Myocyte (in vitro differentiated cells): ENCODE measurements at places on chromosomes 13 and 19.

GRCh38 chr19:45254044-45254531 is 3.0 kb downstream of the MARK4 start:
- DNase-seq, result no peak

- DNase-seq, result no peak
These were observed 13.4 kb upstream of the GJB2 start for GRCh38 chr13:20206065-20206697.

GRCh38 chr13:44763615-44764301 is 187.6 kb upstream of the TSC22D1 start:
- DNase-seq, result no peak

DNA sequence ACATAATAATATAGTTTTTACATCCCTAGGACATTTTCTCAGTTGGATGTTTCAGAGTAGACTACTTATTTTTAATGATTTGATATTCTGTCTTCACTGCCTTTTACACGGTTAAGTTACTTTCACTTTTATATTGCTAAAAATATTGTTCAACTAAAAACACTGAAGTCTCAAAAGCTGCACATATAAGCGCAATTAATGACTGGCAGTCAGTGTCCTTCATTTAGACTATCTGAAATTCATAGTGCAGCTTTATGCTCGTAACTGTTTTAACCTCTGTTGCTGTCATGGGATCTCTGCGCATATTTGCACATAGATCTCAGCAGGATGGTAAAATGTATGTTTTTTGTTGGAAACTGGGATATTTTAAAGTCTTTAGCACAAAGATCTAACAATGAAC is 864.3 kb downstream of the SLITRK6 start:
- DNase-seq, result no peak

DNA sequence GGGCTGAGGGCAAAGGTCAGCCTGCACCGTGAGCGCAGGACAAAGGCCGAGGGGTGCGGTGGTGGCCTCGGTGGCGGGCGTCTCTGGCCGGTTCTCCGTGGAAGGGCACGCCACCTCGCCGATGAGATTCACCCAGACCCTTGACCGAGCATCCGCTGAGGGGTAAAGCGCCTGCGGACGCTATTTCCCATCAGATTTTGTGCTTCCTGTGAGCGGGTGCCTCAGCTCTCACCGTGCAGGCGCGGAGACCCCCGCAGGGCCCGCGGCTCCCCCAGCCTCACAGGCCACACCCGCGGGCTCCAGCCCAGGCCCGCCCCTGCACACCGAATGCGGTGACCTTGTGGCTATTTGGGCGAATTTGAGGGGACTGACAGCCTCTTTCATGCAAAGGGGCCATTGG is 348.0 kb downstream of the TEX29 start:
- no peak for DNase-seq

GRCh38 chr13:49616676-49617065 is 11.6 kb upstream of the ARL11 start:
- no peak for DNase-seq

DNA sequence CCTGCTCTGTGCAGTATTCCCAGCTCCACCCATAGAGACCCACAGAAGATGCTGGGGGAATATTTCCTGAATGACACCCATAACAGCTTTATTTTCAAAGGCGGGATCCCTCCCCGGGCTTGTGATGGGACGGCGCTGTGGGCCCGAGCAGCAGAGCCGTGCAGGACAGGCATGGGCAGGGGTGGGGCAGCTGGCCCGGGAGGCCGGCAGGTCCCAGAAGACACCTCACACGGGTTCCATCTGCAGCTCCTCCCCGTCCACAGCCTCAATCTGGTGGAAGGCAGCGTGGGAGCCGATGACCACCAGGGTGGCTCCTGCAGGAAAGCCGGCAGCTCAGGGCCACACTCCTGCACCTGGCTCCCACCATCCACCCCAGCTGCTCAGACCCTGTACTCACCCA is 2.5 kb downstream of the RABAC1 start:
- no peak for DNase-seq

DNA sequence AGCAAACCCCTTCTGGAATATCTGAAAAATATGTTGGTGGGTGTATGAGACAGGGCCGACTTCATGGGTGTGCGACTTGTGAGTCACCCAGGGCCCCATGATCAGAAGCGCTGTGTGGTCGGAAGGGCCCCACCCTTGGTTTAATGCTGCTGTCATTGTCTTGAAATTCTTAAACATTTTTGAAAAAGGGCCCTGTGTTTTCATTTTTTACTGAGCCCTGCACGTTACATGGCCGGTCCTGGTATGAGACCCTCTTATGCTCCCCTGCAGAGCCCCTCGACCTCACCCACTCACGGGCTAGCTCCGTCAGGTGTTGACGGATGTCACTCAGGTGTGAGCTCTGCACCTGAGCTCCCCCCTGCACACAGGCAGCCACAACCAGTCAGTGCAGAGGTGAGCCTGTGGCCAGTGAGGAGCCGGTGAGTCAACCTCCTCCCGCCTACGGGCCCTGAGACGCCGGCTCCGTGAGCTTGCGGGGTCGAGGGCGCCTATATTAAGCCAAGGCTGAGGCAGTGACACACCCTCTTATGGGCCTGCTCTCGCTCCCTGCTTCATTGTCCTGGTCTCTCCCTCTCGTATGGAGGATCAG is 27.7 kb downstream of the GADD45B start:
- DNase-seq, result peak; percentile 45

DNA sequence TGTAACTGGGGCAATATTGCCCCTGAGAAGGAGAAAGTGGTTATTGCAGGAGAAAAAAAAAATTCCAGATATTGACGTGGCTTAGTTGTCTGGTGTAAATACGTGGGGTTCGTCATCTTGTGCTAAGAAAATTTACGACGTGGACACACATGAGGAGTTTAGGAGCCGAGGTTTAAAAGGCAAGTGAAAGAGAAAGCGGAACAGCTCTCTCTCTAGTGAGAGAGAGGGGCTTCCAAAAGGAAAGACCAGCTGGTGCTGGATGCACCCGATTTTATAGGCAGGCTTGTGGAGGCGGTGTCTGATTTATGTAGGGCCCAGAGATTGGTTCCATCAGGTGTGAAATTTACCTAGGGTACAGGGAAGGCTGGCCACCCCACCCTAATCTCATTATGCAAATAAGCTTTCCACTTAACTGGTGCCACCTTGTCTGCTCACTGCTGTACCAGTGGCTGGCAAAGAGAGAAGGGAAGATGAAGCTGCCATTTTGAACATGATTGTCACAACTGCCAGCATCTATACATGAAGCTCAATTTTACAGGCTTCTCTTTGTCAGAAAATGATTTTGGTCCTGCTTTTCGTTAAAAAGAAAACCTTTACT is 845.1 kb downstream of the DACH1 start:
- no peak for DNase-seq

- DNase-seq, result no peak
These were observed 20.8 kb upstream of the ZNF266 start for GRCh38 chr19:9456018-9456689.

- peak; percentile 50 for DNase-seq
These were observed 24.4 kb downstream of the IL17D start for GRCh38 chr13:20727856-20728255.

DNA sequence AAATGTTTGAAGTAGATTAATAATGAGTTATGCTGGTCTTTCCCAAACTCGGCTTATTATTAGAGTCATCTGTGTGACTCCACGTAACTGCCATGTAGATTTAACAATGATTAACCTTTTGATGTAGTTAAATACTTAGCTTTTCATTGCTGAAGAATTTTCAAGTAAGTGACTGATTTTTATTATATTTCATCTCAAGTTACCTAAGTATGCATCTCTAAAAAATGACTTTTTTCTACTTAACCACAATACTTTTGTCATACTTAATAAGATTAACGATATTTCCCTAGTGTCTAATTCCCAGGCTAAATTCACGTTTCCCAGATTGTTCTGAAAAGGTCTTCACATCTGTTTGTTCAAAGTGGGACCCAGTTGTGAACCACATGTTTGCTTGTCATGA is 17.8 kb downstream of the BIVM start:
- DNase-seq, result no peak

DNA sequence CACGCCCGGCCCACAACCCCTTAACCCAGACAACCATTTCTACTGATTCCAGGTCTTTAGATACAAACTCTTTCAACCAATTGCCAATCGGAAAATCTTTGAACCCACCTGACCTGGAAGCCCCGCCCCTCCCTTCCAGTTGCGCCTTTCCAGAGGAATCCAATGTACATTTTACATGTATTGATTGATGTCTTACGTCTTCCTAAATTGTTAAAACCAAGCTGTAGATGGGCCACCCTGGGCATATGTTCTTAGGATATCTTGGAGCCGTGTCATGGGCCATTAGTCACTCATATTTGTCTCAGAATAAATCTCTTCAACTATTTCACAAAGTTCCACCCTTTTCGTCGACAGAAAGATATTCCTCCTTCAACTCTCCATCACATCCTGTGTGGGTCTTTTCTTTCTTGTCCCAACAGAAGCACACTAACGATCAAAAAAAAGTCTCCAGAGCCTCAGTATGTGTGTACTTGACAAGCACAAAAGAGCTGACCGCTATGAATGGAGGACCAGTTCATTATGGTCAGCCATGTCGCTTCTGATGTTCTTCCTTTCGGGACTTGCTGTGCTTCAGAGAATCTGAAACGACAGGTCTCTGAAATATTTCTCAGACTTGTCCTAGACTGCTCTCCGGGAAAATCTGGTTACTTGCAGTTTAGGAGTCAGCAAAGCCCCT is 601 bp upstream of the ZNF749 start:
- no peak for DNase-seq

DNA sequence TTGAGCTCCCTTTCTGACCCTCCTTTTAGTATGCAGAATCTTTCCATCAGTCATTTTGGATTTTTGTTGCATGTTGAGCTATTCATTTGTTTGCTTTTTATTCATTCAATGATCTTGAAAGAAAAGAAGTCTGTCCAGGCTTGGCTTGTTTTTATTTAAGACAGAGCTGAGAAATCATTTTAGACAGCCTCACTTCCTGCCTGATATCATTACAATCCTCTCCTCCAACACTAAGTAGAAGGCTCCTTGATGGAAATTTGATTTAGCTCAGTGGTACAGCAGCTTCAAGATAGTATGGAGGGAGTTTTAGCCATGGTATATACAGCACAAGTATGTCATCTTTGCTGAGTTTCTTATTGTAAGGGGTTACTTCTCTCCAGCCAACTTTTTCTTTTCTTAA is 28.4 kb downstream of the MBNL2 start:
- DNase-seq, result no peak

DNA sequence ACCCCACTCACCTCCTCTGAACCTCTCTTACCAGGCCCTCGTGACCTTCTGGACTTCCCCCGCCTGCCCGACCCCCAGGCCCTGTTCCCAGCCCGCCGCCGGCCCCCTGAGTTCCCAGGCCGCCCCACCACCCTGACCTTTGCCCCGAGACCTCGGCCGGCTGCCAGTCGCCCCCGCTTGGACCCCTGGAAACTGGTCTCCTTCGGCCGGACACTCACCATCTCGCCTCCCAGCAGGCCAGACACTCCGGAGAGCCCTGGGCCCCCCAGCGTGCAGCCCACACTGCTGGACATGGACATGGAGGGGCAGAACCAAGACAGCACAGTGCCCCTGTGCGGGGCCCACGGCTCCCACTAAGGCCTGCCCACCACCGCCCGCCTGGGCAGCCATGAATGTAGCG is 3.2 kb downstream of the TTC9B start:
- no peak for DNase-seq

GRCh38 chr13:34886121-34886875 is 55.8 kb upstream of the NBEA start:
- DNase-seq, result no peak

GRCh38 chr19:54654447-54655321 is 8.1 kb upstream of the LILRB4 start:
- no peak for DNase-seq

GRCh38 chr19:13068085-13068846 is 34.4 kb downstream of the LYL1 start:
- no peak for DNase-seq

DNA sequence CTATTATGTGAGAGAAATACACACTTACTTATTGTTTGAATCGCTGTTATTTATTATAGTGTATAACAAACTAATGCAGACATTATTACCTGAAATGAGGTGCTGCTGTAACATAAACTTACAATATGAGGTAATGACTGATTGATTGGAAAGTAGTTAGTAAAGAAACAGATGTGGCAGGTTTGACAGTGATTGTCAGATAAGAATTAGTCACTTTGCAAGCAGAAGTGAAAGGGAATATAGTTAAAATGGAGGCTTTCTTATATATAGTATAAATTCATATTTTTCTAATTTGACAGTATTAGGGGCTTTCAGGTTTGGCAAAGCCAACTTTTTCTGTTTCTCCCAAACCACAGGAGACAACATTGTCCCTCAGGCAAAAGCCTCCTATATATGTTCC is 20.6 kb downstream of the MIR17HG start:
- no peak for DNase-seq

DNA sequence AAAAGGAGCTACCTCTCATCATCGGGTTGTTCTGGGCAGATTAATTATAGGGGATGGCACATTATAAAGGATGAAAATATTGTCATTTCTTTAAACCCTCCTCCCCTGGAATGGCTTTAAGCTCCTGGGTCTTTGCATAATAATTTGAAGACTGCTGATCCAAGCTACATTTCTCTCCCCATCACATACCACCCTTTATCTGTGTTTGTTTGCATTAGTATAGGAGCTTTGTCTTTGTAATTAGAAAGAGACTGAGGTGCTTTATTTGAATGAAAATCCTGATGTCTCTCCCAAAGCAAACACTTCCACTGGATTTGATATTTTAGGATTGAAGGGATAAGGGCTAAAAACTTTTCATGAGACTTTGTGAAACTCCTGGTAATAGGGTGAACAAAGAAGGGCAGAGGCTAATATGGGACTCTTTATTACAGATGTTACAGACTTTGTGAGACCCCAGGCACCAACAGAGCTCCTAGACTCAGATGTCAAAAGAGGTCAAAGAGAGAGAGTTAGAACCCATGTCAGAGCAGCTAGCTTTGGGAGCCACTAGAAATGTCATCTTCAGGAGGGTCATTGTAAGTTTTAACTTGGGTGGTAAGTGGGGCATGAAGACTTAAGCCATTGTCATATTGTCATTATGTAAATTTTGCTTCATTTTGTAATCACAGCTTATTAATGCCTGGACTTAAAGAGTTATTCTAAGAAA is 75.3 kb upstream of the RXFP2 start:
- DNase-seq, result no peak

GRCh38 chr13:50132904-50133357 is 117.7 kb downstream of the KCNRG start:
- DNase-seq, result no peak

- peak; percentile 14 for DNase-seq
These were observed 206.1 kb downstream of the SUCLA2 start for GRCh38 chr13:47794963-47795362.

- DNase-seq, result peak; percentile 50
These were observed 2.0 kb downstream of the ZNF431 start for GRCh38 chr19:21143854-21144253.

GRCh38 chr13:37868691-37869505 is 674 bp downstream of the TRPC4 start:
- DNase-seq, result peak; percentile 34

DNA sequence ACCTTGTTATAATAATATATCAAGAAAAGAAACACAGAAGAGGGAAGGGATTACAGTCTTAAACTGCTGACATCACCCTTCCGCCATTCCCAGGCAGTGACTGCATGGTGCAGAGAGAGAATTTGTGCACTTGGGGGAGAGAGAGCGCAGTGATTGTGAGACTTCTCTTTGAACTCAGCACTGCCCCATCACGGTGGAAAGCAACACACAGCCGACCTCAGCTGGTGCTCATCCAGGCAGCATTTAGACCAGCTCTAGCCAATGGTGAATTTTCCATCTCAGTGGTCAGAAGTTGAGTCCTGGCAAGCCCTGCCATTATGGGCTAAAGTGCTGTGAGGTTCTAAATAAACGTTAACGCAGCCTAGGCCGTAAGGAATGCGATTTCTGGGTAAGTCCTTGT is 1681.5 kb downstream of the EFNB2 start:
- no peak for DNase-seq

- DNase-seq, result no peak
These were observed 2.3 kb downstream of the PRAM1 start for GRCh38 chr19:8500158-8500557.
